ENCODE measurements at places on chromosomes 6 and 20.

GRCh38 chr20:19990850-19991249 lies 26.3 kb upstream of the NAA20 start:
- DNase-seq, result no peak

- no peak for DNase-seq
Observed at GRCh38 chr20:25303292-25304024, 55.6 kb downstream of the PYGB start.

DNA sequence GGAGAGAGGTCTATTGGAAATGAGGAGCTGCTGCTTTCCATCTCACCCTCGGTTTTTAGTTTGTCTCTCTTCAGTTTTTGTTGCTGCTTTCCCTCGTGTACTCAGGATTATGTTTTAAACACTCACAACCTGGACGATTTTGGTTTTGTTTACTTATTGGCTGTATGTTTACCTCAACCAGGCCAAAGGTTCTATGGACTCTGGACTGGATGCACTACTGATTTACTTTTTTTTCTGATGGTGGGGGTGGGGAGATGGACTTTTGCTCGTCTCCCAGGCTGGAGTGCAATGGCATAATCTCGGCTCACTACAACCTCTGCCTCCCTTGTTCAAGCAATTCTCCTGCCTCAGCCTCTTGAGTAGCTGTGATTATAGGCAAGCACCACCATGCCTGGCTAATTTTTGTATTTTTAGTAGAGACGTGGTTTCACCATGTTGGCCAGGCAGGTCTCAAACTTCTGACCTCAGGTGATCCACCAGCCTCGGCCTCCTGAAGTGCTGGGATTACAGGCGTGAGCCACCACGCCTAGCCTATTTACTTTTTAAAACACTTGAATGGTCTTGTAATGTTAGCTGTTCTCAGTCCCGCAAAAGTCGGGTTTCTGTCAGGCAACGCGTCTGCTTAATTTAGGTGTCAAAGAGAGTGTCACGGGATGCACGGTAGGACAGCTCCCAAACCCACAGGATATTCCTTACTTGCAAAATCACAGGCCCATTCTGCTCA lies 148.2 kb upstream of the RIPOR2 start:
- no peak for DNase-seq

- DNase-seq, result no peak
Observed at GRCh38 chr20:37984018-37984785, 49.1 kb downstream of the TTI1 start.

DNA sequence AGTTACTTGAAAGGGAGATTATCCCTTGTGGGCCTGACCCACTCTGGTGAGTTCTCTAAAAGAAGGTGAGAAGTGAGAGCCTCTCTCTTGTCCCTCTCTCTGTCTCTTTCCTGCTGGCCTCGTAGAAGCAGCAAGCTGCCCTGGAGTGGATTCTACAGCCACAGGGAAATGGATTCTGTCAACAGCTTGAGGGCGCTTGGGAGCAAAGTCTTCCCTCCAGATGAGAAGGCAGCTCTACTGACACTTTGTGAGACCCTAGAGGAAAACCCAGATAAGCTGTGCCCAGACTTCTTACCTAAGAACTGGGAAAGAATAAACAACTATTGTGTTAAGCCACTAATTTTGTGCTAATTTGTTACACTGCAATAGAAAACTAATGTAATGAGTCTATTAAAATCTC lies 39.9 kb downstream of the ANKRD60 start:
- DNase-seq, result no peak

- no peak for DNase-seq
Observed at GRCh38 chr6:40148882-40149573, 214.8 kb upstream of the MOCS1 start.

- no peak for DNase-seq
Observed at GRCh38 chr6:72382602-72383529, 239.0 kb upstream of the KCNQ5 start.

DNA sequence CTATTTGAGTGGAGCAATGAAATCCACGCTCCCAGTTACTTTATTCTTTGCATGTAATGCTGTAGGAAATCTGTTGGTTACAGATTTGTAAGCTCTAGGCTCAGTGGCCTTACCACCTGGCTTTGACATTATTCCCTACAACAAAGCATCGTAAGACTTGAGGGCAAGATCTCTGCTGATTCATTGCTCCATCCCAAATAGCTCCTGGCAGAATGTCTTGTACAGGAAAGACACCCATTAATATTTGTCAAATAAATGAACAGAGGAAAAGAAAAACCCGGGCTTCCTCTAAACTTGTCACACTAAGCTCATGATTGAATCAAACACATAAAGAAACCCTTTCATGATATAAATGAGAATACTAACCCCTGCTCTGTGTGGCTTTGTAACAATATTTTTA lies 357.5 kb upstream of the RNF217 start:
- DNase-seq, result no peak

DNA sequence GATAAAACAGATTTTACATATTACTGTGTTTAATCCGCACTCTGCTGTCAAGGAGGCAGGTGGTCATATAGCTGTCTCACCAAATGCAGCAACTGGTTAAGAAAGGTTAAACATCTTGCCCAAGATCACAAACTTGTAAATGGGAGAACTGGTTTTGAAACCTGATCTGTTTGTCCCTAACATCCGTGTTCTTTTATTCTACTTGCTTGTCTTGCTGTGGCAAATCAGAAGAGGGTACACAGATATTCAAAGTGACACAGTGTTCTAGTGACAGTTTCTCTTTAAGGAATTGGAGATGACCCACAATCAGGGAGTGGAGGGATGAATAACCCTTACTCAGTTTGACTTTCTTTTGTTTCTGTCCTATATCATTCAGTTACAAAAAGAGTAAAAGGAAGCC lies 83.0 kb upstream of the SGK1 start:
- no peak for DNase-seq
